Mesenteric fat pad (tissue), 1 donor: ENCODE measurements at places on chromosomes 7 and 10.

DNA sequence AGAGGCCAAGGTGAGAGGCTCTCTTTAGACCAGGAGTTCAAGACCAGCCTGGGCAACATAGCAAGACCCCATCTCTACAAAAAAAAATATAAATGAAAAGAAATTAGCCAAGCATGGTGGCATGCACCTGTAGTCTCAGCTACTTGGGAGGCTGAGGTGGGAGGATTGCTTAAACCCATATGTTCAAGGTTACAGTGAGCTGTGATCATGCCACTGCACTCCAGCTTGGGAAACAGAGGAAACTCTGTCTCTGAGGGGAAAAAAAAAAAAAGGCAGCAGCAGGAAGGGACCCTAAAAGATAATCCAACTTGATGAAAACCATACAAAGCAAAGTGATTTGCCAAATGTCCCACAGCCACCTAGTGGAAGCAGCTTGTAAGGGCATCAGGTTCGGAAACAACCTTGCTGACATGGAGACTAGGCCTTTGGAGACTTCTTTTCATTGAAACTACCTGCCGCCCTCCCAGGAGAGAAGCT is 15.6 kb upstream of the PBLD start:
- no peak for DNase-seq

- no peak for DNase-seq
Observed at GRCh38 chr7:106367664-106368063, 82.9 kb upstream of the NAMPT start.

GRCh38 chr7:2036786-2037185 is 196.0 kb downstream of the MAD1L1 start:
- peak; percentile 55 for DNase-seq

GRCh38 chr7:142174441-142174840 is 62.9 kb downstream of the MGAM2 start:
- DNase-seq: no peak

- DNase-seq: no peak
Observed at GRCh38 chr10:99779335-99779734, 3.1 kb upstream of the ABCC2 start.

GRCh38 chr10:29482591-29483431 is 152.0 kb downstream of the SVIL start:
- DNase-seq: no peak

DNA sequence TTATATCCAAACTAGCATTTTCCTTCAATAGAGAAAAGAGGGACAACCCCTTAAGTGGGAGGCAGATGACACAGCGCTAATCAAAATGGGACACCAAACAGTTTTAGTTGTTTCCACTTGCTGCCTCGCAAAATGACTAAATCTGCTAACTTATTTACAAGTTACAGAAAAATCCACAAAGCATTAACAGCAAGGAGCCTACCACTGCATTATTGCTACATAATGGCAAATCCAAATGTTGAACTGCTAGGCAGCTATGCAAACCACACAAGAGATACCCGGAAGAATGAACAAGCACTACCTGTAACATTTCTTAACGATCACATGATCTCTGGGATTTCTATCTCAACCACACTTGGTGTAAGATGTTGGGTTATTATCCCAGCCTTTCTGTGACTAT is 96.7 kb downstream of the SFMBT2 start:
- no peak for DNase-seq

- DNase-seq: no peak
Observed at GRCh38 chr7:151736403-151736909, 140.5 kb downstream of the PRKAG2 start.

GRCh38 chr10:23780331-23780730 is 341.5 kb downstream of the OTUD1 start:
- no peak for DNase-seq

DNA sequence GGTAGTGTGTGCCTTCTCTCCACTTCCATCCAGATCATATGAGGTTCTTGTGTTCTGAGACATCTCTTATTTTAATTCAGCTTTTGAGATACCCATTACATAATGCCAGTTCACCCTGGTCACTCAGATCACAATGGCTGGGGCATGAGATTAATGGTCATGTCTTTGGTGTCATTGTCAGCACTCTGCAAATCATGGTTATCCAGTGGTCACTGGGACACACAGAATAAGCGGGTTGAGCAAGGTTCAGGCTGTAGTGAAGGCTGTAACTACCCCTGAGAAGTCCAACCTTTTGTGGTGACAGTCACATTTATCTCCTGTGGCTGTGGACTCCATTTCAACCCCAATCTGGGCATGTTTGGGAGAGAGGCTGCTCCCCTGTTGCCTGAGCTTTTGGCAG is 35.8 kb downstream of the SORCS3 start:
- no peak for DNase-seq

DNA sequence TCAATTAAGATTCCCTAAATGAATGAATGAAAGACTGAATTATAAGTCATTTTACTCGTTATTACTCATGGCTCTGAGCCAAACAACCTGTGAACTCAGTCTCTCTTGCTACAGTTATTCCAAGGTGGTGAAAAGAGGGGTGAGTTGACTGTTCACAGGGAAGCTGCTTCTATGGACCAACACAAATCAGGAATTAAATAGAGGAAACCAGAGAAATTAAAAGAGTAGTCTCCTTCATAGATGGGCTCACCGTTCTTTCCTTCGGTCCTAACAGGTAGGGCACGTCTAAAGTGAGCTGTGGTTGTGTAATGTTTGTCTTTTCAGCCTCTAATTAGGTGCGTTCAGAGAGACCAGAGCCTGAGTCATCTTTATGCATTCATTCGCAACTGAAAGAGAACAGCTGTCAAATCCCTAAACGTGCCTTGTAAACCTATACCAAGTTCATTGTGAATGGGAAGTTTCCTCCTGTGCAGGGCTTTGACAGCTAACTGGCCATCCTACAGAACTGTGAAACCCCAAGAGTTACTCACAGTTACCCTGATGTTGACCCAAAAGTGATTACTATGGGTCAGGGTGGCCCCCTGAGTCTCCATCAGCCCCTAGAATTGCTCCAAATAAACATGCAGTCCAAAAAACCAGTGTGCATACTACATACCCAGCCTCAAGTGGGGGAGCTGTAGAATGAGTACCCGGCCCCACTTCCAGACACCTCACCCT is 18.2 kb upstream of the C10orf53 start:
- DNase-seq: no peak

GRCh38 chr10:69333205-69333604 is 54.9 kb downstream of the HK1 start:
- DNase-seq: no peak

DNA sequence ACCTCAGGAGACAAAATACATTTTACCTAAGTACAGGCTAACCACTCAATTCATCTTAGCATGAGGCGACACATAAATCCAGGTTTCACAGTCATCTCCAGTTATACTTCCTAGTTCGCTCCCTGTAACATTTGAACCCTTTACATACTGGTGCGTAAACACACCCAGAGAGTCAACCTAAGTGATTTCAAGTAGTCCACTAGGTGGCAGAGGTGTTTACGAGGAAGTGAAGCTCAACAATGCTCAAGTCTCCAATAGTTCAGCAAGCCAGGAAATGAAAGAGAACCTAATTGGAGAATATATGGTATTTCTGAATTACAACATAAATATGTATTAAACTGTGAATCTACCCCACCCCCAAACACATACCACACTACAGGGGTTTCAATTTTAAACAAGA is 76.3 kb upstream of the ABCB5 start:
- DNase-seq: no peak

GRCh38 chr7:50743893-50744292 is 38.8 kb downstream of the GRB10 start:
- DNase-seq: no peak

GRCh38 chr10:71493741-71494140 is 97.0 kb downstream of the CDH23 start:
- DNase-seq: no peak

GRCh38 chr7:66352071-66352470 is 146.9 kb downstream of the TPST1 start:
- no peak for DNase-seq

DNA sequence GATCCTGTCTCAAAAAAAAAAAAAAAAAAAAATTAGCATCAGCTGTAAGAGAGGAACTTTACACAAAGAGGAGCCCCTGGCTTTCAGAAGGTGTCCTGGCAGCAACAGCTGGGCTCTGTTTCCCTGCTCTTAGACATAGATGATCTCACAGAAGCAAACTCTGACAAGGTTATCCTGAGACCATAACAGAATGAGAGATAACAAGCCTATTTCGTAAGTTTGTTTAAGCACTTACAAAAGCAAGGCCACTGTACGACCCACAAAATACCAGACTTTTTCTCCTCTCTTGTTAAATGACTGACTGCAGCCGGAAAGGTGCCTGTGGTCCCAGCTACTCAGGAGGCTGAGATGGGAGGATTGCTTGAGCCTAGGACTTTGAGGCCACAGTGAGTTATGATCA is 33.3 kb upstream of the OTUD1 start:
- DNase-seq: no peak

DNA sequence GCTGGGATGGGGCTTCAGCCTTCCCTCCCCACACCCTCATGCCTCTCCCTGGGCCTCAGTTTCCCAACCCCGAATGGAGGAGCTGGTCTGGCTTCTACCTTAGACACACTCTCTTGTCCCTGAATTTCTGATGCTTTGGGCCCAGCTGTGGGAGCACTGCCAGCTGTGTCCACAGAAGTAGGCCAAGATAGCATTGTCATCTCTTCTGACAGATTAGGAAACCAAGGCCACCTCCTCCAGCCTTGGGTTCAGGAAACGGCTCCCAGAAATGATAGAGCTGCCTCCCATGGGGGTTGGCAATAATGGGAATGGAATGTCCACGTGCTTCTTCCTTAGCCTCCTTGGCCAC is 1.3 kb downstream of the PPIF start:
- peak; percentile 68 for DNase-seq

DNA sequence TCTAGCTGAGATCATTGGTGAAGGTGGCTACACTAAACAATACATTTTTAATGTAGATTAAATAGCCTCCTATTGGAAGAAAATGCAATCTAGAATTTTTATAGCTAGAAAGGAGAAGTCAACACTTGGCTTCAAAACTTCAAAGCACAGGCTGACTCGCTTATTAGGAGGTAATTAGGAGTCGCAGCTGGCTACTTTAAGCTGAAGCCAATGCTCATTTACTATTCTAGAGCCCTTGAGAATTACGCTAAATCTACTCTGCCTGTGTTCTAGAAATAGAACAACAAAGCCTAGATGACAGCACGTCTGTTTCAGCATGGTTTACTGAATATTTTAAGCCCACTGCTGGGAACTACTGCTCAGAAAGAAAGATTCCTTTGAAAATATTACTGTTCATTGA is 101.6 kb upstream of the EEPD1 start:
- no peak for DNase-seq

DNA sequence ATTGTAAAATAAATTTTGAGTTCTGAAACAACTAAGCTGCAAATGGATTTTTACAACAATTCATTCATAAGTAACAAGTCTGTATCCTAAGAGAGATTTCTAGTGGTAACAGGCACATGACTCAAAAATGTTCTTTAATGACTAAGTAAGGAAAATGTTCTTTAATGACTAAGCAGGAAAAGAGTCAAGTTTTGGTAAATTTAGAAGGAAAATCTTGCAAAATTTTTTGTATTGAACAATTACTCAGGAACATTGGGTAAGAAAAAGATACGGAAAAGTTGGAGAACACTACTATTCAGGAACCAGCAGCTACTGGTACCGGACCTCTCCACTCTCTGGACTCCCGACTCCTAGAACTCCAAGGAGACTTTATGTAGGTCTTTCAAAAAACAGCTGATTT is 33.5 kb downstream of the HYCC1 start:
- no peak for DNase-seq
